ENCODE measurements at places on chromosomes 16 and 17. TPM values are rescaled to one million over a fixed set of nuclear protein-coding genes. Genes with fewer than 3 reads are reported as not detected.

Gene CPNE7
- 53.4 TPM for total RNA-seq

Gene DNAAF1
- 0.20 TPM for total RNA-seq

Gene PRSS27
- total RNA-seq: 1.8 TPM

Gene KCNJ12
- total RNA-seq: 1.5 TPM

Gene MT1M
- 0.18 TPM for total RNA-seq

Gene GUCY2D
- 0.62 TPM for total RNA-seq

Gene APRT
- total RNA-seq: 377 TPM

Gene P2RX1
- not detected for total RNA-seq

Gene PIEZO1
- total RNA-seq: 117 TPM
